Smooth muscle cell of the brain vasculature (primary cell): ENCODE measurements at places on chromosomes 5 and 9.

DNA sequence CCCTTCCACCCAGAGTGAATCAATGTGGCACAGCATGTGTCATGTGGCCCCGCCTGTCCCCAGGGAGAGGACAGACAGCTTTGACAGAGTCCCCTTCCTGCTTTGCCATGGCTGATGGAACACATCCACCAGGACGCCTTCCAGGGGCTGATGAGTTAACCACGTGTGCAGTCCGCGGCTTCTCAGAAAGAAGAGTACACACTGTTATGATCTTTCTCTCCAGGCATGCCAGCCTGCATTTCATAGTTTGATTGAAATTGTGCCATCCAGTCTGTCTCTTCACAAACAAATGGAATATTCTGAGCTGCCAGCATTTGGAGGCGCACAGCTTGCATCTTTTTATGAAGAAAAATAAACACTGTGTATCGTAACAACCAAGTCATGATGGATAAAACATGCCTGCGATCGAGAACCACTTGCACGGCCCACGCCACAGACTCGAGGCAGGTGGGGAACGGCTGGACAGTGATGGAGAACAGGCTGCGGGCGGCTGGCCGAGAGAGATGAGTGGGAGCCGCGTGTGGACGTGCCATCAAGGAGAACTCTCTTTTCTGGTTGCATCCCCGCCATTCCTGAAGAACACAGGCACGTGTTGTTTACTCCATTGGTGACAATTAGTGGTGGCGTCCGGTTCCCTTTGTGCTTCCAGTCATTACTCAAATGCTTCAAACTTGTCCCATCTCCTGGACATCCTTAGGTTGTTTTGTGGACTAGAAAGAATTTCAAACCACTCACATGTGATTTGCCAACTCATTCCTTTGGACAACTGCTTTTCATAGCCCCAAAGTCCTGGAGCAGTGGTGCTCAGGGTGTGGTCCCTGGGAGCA, 220.2 kb downstream of the AGTPBP1 start:
- no peak for DNase-seq

DNA sequence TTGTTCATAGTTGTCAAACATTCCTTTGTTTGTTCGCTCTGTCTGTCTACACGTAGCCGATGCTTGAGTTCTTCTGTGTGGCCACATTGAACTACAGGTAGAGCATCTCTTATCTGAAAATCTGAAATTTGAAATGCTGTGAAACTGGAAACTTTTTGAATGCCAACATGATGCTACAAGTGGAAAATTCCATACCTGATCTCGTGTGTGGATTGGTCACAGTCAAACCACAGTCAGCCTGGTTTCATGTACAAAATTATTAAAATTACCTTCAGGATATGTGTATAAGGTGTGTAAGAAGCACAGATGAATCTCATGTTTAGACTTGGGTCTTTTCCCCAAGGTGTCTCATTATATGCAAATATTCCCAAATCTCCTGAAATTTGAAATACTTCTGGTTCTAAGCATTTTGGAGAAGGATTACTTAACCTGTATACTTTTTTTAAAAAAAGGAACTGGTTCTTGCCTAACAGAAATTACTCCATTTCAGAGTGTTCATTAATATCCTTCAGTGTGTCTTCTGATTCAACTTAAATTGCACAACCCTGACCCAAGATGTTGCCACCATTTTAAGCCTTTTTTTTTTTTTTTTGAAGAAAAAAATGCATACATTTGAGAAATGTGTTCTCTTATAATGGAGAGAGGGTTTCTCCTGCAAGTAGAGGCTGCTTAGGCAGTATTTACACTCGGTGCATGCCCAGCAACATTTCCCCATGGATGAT, 254.3 kb downstream of the MAST4 start:
- no peak for DNase-seq

- DNase-seq: no peak
These were observed 24.2 kb downstream of the NANS start for GRCh38 chr9:98080780-98081179.

DNA sequence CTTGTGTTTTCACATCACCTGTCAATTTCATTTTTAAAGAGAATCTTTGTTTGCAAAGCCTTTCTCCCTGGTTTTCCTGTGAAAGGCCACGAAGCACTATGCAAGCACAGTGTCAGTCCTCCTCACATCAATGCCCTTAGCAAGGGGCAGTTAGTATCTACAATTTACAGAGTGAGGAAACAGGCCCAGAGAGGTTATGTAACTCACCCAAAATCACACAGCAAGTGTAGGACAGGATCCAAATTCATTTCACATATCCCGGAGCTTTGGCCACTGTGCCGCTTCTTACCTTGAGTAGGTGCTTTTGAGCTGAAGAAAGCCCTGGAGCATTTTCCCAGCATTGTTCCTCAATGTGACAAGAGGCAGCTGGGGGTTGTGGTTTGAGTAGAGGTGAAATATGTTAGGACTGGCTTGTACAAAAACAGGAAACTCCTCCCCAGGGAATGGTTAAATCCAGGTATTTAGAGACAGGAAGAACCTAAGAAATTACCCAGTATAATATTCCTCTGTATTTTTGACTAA, 283.8 kb downstream of the NTRK2 start:
- DNase-seq: no peak

DNA sequence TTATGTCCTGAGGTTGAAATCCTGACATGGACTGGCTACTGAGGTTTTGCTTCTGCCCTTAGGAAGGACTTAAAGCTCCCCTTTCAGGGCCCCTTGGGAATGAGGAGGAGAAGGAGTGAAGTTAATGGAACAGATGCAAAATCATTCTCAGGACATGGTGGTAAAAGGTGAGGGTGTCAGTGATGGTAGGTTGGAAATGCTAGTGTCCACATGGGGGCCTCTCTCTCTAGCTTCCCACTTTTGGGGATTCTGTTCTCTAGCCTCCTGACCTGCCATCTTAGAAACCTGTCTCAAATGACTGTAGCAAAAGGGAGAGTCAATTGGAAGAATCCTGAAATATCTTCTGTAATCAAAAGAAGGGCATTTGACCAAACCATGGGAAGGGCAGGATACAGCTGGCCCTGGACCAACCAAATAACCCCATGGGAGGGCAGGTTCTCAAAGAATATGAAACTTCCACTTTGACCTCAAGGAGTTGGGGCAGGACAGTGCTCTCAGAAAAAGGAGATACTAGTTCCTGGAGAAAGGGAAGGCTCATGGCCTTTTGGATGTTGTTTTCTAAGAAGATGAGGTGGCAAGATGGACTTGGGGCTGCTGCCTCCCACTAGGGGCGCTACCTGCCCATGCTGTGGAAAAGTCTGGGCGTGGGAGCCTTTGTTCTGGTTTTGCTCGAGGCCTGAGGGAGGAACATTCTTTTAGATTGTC, 21.2 kb upstream of the MLANA start:
- no peak for DNase-seq

- DNase-seq: no peak
These were observed 664.0 kb downstream of the TLE4 start for GRCh38 chr9:80235752-80236151.

GRCh38 chr9:26457151-26457550, 435.5 kb downstream of the CAAP1 start:
- no peak for DNase-seq

GRCh38 chr5:129717751-129718310, 30.1 kb upstream of the MINAR2 start:
- DNase-seq: no peak

DNA sequence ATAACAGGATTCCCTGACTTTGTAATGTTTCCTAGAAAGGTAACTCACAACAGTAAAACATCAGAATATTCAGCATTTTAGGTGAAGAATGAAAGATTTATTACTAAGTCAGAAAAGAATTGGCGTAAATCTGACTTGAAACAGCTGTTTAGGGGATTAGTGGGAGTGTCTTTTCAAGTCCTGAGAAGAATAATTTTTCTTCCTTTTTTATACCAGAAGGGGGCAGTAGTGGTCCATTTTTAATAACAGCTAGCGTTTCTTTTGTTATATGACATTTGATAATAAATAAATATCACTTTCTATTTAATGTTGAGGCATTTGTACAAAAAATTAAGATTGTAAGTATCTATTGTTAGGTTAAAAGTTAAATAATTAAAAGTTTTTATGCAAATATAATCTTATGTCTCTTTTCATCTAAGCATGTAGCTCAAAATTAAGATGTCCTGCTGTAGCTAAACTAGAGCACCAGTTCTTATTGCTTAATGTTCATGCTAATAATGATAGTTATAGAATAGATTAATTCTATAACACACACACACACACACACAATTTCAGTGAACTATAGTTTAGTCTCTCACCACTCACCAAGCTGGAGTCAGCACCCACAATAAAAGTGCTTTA, 258.7 kb upstream of the ARRDC3 start:
- DNase-seq: peak; percentile 36

DNA sequence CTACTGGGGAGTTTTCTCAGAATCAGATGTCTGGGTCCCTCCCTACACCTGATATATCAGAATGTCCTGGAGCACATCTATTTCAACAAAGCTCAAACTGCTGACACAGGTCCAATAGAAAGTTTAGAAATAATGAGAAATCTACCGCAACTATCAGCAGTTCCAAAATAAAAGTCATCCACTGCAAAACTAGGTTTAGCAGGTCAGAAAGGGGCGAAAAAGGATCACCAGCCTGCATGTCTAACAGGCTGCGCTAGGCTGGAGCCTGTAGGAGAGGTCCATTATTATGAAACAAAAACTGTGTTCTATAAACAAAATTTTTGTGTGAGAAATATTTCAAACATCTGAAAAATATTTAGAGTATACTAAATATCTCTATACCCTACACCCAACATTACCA, 84.1 kb upstream of the RNF38 start:
- DNase-seq: no peak

GRCh38 chr9:101438523-101438922, 2.9 kb upstream of the ALDOB start:
- DNase-seq: no peak
